ENCODE measurements at places on chromosomes 4 and X.

DNA sequence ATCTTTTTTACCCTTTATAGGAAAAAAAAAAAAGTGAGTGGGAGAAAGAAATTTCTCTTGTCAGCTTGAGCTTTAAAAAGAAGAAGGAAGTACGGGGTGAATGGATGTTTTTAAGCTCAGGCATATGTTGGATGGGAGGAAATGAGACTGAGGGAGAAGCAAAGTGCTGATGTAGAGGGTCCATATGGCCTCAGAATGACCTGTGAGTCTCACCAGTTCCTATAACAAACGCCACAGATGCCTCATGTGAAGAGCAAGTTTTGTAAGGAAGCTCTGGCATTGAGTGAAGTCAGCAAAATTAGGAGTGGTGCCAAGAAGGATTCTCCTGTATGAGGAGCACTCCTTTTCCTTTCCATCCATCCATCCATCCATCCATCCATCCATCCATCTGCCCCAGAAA, 214.6 kb downstream of the PTTG2 start:
- no peak for DNase-seq

GRCh38 chrX:57232658-57233360, 53.7 kb upstream of the FAAH2 start:
- DNase-seq = no peak

- no peak for DNase-seq
Measured at GRCh38 chr4:168766604-168767316, 243.3 kb downstream of the CBR4 start.

GRCh38 chr4:13912966-13913365, 285.4 kb upstream of the BOD1L1 start:
- DNase-seq = no peak

- no peak for DNase-seq
Measured at GRCh38 chr4:89725268-89725667, 111.7 kb downstream of the SNCA start.

DNA sequence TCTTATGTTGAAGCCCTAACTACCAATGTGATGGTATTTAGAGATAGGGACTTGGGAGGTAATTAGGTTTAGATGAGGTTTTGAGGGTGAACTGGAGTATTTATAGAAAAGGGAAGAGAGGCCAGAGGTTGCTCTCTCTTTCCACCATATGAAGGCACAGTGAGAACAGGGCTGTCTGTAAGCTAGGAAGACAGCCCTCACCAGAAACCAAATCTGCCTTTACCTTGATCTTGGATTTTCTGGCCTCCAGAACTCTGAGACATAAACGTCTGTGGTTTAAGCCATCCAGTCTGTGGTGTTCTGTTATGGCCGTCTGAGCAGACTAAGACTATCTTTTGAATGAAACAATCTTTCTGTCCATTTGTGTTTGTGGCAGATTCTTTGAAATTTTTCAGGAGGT, 223.7 kb downstream of the PDHA2 start:
- no peak for DNase-seq

GRCh38 chrX:69424910-69425309, 79.2 kb upstream of the NALF2 start:
- DNase-seq = no peak

DNA sequence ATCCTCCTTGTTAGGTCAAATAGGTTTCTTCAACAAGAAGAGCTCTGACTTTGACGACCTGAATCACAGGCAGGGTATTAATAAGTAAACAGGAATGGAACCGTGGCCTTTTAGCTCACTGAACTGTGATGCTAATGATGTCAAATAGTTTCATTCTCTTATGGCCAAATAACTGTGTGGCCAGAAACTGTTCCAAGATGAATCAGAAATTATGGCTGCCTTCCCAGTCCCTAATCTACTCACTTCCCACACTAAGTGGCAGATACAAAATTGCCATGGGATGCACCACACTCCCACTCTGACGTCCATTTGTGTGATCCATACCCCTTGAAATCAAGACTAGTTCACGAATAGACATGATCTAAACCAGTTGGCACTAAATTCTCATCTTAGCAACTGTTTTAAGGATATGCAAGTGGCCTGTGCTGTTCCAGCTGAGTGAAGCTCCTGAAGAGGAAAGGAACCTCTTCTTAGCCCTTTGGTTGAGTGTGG, 455.4 kb downstream of the IL15 start:
- no peak for DNase-seq

GRCh38 chr4:168480931-168481611, 779 bp upstream of the DDX60L start:
- no peak for DNase-seq

DNA sequence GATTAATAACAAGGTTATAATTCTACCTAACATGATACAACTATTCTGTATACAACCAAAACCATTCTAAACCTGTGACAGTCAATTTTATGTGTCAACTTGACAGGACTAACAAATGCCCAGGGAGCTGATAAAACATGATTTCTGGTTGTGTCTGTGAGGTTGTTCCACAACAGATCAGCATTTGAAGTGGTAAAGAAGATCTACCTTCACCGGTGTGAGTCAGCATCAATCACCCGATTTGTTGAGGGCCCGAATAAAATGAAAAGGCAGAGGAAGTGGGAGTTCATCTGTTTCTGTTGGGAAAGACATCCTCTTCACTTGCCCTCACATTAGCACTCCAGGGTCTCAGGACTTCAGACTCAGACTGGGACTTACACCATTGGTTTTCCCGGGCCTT, 187.9 kb downstream of the MAB21L2 start:
- no peak for DNase-seq
